ENCODE measurements at places on chromosomes 1 and 21.

DNA sequence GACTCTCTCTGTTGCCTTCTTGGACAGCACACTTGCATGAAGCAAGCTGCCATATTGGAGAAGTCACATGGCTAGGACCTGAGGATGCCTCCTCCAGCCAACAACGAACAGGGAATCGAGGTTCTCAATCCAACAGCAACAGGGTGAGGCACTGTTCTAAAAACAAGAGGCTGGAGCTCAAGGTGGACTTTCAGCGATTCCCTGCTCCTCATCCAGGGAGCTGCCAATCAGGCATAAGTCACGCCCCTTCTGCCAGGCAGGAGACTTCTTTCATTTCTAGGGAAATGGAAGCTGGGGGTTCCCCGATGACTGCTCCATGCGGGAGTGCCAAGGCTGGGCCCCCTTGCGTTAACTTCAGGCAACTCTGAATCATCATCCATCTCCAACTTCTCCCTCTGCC, 22.7 kb upstream of the IFNAR1 start:
- DNase-seq: no peak

- no peak for DNase-seq
These were observed 27.2 kb downstream of the RNF187 start for GRCh38 chr1:228514421-228514820.

GRCh38 chr21:43959231-43960116, 52.6 kb upstream of the TRAPPC10 start:
- DNase-seq: no peak

DNA sequence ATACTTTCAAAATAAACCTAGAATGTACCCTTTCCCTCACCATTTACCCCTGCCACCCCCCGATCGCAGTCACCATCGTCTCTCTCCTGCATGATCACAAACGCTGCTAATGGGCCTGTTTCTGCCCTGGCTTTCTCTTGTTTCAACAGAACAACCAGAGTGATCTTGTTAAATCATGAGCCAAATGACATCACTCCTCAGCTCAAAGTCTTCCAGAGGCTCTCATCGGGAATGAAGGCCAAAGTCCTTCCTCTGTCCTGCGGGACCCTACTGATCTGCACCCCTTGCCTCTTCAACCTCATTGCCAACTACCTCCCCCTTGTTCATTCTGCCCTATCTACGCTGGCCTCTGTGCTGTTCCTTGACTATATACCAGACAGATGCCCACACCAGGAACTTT, 39.4 kb upstream of the PTGFRN start:
- DNase-seq: no peak

- no peak for DNase-seq
These were observed 8.5 kb downstream of the CRP start for GRCh38 chr1:159705904-159706256.

- DNase-seq: no peak
These were observed 327.2 kb upstream of the CXADR start for GRCh38 chr21:17185674-17186073.

DNA sequence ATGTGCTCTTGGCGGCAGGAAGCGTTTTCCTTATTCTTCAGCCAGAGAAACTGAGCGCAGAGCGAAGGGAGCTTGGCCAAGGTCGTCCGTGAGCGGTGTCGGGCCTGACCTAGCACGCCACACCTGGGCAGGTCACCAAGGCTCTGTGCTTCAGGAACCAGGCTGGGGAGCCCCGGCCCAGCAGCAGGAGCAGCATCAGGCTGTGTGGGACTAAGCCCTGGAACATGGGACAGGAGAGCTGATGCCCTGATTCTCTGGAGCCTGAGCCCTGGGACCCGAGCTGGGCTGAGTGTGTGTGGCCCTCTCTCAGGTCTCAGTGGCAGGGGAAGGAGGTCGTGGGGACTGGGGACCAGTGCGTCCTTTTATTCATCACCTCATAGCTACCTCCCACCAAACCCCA, 65.2 kb upstream of the ABCG1 start:
- DNase-seq: no peak

DNA sequence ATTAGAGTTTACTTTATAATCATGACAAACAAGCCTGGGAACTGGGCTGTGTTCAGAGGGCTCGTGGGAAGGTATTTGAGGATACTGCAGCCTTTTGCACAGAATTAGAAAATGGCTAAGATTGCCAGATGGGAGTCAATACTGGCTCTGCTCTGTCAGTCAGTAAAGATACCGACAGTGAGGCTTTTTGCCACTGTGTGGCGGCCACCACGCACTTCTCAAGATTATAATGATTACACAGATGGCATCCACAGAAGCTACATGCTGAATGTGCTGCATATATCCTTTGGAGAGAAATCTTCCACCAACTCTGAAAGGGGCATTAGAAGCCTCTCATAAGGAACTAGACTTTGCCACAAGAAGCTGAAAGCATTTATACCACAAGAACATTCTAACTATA, 213.4 kb upstream of the PTBP2 start:
- DNase-seq: no peak

DNA sequence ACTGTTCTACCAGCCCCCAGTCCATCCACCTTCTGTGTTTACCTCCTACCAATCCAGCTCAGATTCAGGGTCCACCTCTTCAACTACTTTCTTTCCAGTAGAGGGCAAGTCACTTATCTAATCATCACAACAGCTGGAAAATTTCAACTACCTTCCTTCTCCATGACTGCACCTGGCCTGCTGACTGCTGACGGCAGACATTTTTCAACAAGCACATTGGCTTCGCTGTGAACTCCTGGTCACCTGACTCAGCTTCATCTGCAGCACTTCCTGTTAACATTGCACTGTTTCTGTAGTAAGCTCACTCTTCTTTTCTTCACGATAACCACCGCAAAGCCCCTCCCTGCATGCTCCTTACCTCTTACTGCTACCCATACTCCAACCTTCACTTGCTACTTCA, 405.7 kb downstream of the NTNG1 start:
- DNase-seq: no peak

Measured in activated T-helper 1 cell treated with Interleukin-2 at 50 U/mL for 16 hours (primary cell).